ENCODE measurements at places on chromosomes 5 and 9.

GRCh38 chr9:83655433-83655832 is 32.5 kb downstream of the IDNK start:
- no peak for DNase-seq

- no peak for DNase-seq
Measured at GRCh38 chr5:2752059-2752820, 763 bp upstream of the IRX2 start.

DNA sequence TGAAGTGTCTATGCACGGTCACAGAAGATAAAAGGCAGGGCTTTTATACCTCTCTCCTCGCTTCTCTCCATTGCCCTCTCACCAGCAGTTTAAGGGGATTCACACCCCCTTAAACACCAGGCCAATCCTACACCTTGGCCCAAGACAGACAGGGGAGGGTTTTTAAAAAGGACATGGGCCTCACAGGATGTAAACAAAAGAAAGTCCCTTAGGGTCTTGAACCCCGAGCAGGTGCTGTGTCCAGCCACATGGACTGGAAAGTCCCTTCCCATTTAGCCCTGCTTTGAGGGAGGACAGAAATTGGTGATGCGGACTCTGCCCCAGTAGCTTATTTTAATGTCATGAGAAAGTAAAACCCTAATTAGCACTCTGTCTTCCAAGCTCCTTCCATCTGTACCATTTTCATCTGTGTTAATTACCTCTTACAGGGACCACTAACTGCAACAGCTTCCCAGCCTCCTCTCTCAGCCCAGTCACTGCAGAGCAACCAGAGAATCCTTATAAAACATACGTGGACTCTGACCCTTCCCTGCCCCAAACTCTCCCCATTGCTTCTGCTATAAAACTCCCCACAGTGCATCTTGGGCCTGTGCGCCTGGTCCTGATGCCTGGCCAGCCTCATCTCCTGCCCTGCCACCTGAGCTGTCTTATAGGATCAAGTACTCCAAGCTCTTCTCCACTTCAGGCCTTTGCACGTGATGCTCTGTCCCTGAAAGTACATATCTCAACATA is 16.7 kb downstream of the WHRN start:
- DNase-seq = no peak

GRCh38 chr9:8726692-8727091 is 927.1 kb upstream of the DMAC1 start:
- no peak for DNase-seq

DNA sequence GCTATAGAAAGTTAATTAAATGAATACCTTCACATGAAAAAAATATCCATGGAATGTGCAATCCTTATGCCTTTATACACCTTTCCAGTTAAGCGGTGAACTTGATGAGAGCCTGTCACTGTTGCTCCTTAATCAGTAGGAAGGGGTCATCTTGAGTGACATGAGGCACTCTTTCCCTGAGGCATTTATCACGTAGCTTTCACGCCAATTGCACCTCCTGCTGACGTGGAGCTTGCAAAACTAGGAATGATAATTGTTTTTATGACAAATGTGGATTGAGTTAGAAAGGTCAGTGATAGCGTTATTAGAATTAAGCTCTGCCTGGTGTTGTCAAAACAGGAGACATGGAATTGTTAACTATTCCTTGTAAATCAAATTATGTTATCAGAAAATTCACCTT is 79.7 kb downstream of the SLF1 start:
- no peak for DNase-seq

DNA sequence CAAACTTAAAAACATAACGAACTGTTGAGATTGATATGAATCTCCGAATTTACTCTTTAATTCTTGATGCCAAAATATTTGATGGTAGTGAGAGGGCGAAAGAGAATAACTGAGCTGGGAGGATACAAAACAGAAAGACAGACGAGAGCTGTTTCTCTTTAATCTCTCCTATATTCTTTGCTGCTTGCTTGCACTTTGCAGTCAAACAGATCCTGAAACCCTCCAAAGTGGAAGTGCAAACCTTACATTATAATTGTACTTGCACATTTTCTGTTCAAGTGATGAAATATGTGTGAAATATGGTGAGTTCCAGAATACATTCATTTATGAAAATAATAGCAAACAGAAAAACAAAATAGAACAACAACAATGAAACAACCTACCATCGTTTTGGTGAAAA is 63.8 kb downstream of the PAM start:
- no peak for DNase-seq

DNA sequence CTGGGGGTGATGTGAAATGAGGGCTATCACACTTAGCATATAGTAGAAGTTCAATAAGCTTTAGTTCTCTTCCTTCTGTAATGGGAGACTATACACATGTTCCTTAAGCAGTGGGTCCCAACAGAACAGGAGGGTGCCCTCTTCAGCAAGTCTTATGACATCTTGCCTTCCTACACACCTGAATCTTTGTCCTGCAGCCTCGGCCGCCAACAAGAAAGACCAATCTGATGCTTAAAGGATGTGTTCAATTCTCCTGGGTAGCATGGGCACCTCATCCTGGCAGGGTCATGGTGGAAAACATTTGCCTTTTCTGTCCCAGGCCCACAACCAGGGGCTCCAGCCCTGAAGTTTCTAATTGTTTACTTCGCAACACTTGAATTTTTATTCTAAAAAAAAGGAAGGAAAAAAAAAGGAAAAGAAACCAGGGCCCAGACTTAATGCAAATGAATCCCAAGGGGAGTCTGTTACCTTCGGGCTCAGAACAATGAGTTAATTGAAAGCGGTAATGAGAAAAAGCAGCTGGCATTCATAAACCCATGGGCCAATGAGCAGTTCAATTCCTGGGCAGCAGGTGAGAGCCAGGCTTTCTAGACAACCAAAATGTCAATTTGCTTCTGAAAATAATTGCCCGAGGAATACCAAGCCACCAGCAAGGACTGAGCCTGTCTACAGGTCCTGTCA is 26.2 kb upstream of the SMAD5 start:
- no peak for DNase-seq

GRCh38 chr9:74304598-74304997 is 192.5 kb upstream of the RORB start:
- DNase-seq = no peak

GRCh38 chr5:131084436-131084835 is 80.6 kb downstream of the HINT1 start:
- DNase-seq = no peak

DNA sequence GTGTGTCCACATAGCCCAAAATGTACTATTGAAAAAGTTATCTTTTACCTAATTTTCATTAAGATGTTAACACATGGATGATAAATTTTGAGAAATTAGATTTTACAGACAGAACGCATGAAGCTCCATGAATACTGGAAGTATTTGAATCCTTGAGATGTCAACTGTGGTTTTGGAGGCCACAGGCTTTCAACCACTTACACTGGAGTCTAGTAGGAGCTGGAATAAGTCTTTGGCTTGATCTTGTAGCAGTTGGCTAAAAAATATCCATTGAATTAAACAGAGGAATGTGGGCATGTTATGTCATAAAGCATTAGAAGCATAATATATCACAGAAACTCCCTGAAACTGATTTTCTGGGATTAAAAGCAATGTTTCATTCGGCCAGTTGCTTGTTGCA is 52.9 kb downstream of the CAMK4 start:
- DNase-seq = no peak

- no peak for DNase-seq
Measured at GRCh38 chr9:105535920-105536668, 21.8 kb upstream of the FKTN start.

- no peak for DNase-seq
Measured at GRCh38 chr9:134976403-134976802, 58.7 kb upstream of the FCN1 start.

GRCh38 chr5:140284013-140284412 is 18.9 kb downstream of the PFDN1 start:
- no peak for DNase-seq

DNA sequence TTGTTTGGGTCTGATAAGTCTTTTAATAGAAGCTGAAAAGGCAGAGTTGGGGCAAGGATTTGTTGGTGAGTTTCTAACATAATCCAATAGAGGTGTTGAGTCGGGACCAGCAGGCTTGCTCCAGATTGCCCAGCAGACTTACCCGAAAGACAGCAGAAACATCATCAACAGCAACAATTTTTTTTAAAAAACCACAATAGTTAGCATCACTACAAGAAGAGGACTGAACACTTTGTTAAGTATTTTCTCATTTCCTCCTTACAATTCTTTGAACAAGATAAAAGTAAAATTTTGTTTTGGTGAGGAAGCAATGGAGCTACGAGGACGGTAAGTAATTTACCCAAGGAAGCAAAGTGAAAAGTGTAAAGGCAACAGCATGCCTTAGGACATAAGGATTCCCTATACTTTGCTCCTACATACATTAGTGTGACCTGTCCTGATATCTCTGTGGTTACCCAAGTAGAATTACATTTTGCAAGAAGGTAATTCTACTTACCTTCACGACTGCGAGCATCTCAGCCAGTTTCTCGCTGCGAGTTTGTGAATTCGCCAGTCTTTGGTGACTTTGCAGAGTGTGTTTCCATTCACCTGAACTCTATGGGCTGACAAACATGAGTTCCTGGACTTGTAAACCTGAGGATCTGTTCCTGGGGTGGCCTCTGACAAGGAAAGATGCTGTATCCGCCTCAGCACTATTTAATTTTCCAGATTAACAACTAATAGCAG is 13.2 kb downstream of the ITK start:
- no peak for DNase-seq

DNA sequence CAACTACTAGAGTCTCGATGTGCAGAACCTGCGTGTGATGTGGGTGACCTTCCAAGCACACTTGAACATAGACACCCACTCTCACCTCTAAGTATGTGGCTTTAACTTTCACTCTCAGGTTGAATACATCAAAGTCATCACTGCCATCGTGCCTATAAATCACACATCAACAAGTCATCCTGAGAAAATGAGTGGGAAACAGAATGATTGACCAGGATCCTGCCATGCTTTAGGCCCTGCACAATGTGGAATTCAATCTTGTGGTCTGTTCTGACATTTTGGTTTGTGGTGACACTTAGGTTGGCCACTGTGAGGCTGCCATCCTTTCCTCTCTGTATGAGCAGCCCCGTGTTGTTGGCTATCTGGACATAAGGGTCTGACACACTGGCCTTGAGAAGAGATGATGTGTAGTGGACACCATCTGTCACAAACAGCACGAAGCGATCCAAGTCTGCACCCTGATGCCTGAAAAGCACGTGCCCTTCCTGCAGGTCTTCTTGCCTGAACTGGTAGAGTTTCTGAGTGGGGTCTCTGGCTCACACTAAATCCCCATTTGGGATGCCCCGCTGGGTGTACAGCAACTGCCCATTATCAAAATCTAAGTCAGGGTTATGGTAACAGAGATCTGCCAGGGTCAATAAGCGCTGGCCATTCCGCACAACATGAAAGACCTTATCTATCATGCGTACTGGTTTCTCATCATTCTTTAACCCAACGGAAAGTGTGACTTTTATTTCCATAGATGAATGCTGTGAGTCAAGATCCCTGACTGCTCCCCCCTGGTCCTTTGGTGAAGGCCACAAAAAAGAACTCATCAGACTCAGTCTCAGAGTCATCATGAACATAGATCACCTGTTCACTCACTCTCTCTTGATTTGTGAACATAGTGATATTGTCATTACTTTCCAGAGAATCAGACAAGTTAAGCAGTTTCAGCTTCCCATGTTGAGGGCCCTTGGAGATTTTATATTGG is 116.6 kb downstream of the ESM1 start:
- DNase-seq = no peak

GRCh38 chr5:149493316-149493715 is 57.9 kb downstream of the CSNK1A1 start:
- no peak for DNase-seq

GRCh38 chr5:31824869-31825517 is 186.1 kb downstream of the PDZD2 start:
- no peak for DNase-seq

DNA sequence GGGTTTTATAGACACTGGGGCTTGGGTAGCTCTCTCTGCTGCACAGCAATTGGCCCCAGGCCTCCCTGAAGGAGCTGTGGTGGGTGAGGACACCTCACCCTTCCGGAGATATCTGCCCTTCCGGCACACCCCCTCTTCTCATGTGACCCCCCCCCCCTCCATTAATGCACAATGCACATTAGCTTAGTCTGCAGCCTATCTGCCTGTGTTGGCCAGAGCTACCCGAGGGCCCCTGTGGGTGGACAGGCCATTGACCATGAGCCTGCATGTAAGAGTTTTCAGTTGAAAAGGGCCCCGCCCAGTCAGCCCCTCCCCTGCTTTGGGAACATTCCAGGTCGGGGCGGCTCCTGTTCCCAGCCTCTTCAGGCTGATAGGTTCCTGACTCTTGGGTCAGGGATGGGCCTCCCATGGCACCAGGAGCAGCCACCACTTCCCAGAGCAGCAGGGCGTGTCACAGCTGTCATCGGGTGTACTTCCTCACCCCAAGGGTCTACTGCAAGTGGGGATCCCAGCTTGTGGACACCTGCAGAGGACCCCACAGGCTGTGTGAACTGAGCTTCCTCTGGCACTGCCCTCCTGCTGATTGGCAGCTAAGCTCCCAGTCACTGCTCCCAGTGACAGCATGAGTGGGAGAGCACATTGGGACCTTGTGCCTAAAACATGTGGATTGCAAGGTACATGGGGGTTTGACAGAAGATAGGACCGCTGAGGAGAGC is 17.8 kb downstream of the PHF2 start:
- DNase-seq = no peak

- DNase-seq = no peak
Measured at GRCh38 chr9:102587281-102587680, 407.9 kb upstream of the CYLC2 start.

DNA sequence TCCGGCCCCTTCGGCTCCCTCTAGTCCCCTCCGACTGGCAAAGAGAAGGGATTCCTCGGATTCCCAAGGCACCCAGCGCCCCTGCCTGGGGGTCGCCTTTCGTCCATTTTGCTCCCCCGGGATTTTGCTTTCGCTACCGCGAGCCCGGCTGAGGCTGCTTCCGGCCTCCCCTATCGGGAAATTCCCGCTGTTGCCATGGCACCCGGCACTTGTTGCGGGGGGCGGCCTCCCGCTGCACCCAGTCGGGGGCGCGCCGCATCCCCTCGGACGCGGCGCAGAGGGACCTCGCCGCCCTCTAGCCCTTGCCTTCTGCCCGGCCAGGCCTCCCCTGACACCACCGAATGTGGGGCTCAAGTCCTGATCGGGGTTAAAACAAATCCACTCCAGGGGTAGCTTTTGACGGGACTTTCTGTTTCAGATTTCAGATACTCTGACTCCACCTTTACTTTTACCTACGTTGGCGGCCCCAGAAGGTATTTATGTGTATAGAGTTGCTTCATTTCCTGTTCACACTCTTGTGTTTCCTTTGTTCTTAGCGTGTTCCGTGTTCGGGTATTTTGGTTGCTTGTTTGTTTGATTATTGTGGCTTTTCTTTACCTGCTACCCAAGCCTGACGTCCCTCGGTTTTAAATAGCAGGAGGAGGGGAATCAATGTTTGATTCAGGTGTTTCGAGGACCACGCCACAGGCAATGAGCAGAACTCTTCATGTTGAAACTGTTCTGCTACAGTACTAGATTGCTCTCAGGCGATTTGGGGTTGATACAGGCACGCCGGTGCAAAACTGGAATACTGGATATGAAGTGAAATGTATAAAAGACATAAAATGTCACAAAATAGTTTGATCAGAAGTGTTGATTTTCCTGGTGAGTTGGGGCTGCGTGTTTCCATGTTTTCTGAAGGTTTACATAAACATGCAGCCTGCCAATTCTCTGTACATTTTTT is 1.5 kb downstream of the PARP8 start:
- peak; percentile 78 for DNase-seq

GRCh38 chr5:175436359-175436758 is 7.6 kb downstream of the DRD1 start:
- DNase-seq = no peak

GRCh38 chr5:74641735-74642542 is 1.4 kb upstream of the ENC1 start:
- DNase-seq = no peak
